ENCODE measurements at places on chromosomes 7 and 10. TPM values are rescaled to one million over a fixed set of nuclear protein-coding genes. Genes with fewer than 3 reads are reported as not detected.

The FKBP9 gene
- total RNA-seq = 87.2 TPM

The TFR2 gene
- 2.2 TPM for total RNA-seq

- DNase-seq = no peak
These were observed 82.3 kb downstream of the INPP5A start for GRCh38 chr10:132619927-132620326.

DNA sequence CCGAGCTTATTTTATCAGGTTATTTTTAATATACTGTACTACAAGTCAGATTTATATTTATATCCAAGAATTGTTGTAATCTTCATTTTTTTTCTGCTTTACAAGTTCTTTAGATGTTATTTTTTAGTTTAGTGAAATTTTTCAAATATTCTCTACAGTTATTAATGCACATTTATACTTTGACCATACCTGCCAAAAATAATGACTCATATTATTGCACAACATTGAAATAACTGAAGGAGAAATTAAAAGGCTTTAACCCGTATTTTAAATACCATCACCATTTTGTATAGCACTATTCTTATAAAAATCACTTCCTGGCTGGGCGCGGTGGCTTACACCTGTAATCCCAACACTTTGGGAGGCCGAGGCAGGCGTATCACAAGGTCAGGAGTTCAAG, 278.5 kb downstream of the BICC1 start:
- DNase-seq = no peak

- no peak for DNase-seq
These were observed 64.6 kb upstream of the FZD1 start for GRCh38 chr7:91199601-91200000.

- no peak for DNase-seq
These were observed 7.1 kb downstream of the AHR start for GRCh38 chr7:17305387-17306171.

DNA sequence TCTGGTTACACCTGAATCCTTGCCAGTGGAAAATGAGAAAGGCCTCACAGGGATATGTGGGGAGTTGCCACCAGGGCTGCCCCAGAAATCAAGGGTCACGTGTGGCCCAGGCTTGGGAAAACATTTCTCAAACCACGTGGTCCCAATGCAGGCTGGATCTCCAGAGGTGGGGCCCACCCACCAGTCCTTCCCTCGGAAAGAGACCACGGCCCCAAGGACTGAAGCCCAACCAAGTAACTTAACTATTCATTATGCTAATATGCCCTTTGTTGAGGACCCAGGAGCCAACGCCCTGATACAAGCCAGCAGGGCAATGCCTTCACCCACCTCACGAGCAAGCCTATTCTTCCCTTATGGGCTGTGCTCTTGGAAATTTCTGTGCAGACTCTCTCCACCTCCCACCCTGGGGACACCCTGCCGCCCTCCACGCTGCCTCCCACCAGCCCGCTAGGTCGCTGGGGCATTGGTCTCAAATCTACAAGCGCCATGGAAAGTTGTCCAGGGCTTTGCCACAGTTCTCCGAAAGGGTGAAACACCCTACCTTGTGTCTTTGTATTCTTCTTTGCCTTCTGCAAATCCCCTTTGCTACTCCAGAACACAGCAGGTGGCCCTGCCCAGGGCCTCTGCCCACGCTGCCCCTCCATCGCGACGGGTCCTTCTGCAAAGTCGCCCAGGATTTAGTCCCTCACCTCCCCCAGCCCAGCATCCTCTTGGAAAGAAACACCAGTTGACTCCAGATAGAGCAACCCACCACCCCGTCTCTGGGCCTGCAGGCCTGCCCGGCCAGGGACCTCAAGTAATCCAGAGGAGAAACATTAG, 8.8 kb downstream of the TNS3 start:
- no peak for DNase-seq

DNA sequence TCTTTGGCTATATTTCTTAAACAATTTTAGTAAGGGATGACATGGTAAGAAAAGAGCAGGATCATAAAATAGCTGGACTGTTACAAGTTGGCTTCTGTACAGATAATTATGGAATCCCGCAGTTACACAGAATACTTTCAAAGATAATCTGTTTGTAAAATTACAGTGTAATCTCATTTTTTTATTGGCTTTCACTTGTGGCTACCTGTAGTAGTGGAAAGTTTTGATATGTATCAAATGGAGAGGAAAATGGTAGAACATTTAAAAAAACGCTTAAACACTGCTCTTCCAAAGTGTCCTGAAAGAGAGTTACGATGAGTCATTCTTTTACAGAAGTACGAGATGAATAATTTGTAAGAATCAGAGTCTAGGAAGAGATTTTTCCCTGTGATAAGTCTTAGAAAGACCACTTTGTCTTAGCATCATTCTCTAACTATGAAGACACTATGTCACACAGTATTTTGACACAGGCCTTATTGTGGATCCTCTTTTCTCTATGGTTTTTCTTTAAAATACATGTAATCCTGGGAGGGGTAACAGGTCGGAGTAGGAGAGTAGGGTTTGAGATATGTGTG, 215.0 kb upstream of the DKK1 start:
- no peak for DNase-seq

- DNase-seq = no peak
These were observed 9.2 kb downstream of the SIRT1 start for GRCh38 chr10:67893637-67894036.

- DNase-seq = no peak
These were observed 37.7 kb downstream of the TRIL start for GRCh38 chr7:28920424-28920823.

- DNase-seq = no peak
These were observed 5.5 kb downstream of the DNAJB9 start for GRCh38 chr7:108575156-108575555.
